ENCODE measurements at places on chromosomes 3 and 15.
A peak's percentile ranks its signal among the peaks of the same experiment; 100 is the strongest.

DNA sequence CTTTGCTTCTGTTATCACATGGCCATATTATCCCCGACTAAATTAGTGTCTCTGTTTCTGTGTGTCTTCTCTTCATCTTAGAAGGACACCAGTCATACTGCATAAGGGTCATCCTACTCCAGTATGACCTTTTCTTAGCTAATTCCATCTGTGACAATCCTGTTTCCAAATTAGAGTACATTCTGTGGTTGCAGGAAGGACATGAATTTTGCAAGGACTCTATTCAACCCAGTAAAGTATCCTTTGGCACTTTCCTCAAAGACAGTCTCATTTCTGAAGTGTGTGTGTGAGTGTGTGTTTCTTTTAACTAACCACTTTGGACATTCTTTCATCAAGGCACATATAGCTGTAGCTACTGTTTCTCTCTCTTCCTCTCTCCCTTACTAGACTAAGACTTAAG lies 15.2 kb upstream of the MME start:
- no peak for DNase-seq

DNA sequence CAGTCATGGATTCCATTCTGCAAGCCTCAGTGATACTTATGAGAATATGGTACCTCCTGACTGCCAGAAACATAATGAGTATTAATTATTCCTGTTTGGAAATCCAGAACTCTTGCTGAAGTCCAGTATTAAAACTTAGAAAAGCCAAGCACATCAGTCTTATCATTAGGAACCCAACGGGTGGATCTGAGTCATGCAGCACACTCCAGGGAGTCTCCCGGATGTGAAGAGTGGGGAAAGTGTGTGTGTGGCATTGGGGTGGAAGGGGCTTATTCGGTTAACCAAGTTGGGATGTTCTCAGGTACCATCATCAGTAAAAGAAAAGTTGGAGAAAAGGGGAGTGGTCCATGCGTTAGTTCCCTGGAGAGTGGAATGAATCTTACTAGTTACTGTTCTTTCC lies 181.1 kb downstream of the PLCL2 start:
- DNase-seq, result no peak

- no peak for DNase-seq
Measured at GRCh38 chr3:33874815-33875214, 76.4 kb downstream of the PDCD6IP start.

DNA sequence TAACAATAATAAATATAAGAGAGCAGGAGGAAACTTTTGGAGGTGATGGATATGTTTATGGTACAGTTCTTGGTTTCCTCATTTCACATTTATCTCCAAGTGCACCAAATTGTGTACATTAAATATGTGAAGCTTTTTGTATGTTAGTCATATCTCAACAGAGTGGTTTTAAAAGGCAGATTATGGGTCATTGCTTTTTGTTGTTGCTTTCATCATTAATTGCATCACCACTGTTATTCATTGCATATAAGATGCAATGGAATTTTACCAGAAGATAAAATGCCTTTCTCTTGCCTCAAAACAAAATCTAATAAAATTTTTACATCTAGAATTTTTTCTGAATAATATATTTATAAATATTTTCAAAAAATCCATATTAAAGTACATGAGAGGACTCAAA lies 1198.9 kb upstream of the GBE1 start:
- no peak for DNase-seq

DNA sequence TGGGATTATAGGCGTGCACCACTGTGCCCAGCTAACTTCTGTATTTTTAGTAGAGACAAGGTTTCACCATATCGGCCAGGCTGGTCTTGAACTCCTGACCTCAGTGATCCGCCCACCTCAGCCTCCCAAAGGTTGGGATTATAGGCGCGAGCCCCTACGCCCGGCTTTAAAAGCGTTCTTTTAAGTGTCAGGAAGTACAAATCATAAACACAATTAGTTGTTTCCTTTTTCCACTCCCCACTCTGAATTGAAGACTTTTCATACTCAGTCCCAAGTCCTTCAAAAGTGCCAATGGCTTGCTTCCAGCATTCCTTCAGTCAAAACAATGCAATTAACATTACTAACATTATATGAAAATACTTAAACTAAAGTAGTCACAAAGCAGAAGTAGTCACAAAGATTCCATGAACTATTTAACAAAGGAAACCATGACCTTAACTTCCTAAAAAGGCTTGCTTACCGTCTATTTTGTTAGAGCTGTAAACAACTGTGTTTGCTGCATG lies 8.1 kb downstream of the WDR82 start:
- no peak for DNase-seq

DNA sequence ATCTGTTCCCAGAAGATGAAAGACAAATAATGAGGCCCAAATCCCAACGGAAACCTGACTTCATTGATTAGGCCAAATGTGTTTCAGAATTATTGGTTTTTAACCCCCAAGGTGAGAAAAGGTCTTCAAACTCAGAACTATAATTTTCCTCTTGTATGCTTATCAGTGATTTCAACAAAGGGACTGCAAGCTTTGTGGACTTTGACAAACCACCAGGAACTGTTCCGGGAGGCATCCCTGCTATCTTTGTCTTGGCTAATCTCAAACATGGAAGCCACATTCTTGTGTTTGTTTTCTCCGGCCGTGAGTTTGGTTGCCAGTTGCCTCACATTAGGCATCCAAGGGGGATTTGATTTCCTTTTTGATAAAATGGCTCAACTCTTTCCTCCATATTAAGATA lies 19.5 kb downstream of the ARHGEF3 start:
- DNase-seq, result no peak

- DNase-seq, result no peak
Measured at GRCh38 chr15:96038650-96039049, 291.9 kb upstream of the NR2F2 start.

GRCh38 chr3:183513046-183513706 lies 42.3 kb downstream of the KLHL6 start:
- no peak for DNase-seq

GRCh38 chr15:58065445-58066041 lies at the start of gene ALDH1A2:
ALDH1A2 (minus strand) TSS chr15:58065711; CDS start chr15:58065650, 61 bp downstream.
- no peak for DNase-seq

- DNase-seq, result no peak
Measured at GRCh38 chr3:10845001-10845761, 29.2 kb downstream of the SLC6A11 start.

DNA sequence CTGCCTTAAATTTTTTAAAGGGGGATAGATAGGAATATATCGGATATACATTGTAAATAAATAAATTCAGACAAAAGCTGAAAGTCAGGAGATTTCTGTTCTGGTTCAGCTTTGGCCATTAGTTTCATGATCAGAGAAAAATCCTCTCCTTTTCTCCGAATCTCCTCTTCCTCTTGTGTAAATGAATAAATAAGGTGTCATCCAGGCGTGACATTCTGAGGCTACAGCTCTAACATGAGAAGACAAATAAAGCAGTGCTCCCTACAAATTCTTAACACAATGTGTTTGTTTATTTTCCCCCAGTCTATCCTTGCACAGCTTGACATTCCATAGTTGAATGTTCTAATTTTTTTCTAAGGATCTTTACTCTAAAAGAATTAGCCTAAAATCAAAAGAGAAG lies 9.4 kb upstream of the MB21D2 start:
- no peak for DNase-seq

DNA sequence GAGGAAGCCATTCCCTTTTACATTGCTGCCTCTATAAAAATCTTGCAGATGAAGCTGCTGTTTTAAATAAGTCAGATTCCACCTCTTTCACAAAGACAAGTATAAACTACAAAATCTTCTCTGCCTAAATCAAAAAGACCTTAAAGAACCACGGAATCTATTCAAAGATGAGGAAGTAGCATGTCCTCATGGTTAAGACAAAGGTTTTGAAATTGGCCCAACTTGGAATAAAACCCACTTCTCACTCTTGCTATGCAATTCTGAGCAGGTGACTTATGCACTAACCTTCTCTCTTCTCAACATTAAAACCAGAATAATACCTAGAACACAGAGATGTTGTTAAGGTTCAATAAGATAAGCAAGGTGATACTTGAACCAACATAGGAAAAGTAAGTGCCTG lies 97.6 kb downstream of the FOXP1 start:
- DNase-seq, result no peak

GRCh38 chr3:118110211-118110610 lies 924.4 kb downstream of the IGSF11 start:
- DNase-seq, result no peak

DNA sequence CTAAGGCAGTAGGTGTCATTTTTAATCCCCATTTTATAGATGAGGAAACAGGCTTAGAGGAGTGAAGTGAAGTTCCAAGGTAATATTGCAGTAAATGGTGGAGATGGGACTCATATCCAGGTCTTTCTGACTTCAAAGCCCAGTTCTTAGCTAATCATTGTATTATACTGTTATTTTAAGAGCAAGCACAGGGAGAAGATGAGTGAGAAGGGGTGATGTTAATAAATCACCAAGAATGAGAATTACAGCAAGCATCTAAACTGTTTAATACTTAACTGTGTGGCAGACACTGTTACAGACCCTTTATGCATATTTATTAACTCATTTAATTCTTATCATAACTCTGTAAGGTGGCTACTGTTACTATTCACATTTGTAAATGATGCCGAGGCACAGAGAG lies 61.2 kb downstream of the VPS8 start:
- no peak for DNase-seq

DNA sequence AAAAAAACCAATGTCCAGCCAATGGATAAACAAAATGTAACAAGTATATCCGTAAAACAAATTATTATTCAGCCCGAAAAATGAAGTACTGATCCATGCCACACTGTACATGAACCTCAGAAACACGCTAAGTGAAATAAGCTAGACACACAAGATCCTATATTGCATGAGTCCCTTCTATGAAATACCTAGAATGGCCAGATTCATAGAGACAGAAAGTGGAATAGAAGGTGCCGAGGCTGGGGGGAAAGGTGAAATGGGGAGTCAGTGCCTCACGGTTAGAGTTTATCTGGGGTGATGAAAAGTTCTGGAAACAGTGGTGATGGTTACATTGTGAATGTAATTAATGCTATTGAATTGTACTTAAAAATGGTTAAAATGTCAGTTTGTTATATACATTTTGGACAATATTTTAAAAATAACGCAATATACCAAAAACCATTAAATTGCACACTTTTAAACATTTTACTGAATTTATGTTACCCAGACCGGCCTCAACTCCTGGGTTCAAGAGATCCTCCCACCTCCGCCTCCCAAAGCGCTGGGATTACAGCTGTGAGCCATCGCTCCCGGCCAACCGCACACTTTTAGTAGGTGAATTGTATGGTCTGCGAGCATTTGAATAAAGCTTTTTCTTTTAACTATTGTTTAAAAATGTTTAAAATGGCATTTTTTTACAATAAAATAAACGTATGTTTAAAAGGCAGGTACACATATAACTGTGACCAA lies 2.1 kb downstream of the RNF168 start:
- DNase-seq, result no peak

DNA sequence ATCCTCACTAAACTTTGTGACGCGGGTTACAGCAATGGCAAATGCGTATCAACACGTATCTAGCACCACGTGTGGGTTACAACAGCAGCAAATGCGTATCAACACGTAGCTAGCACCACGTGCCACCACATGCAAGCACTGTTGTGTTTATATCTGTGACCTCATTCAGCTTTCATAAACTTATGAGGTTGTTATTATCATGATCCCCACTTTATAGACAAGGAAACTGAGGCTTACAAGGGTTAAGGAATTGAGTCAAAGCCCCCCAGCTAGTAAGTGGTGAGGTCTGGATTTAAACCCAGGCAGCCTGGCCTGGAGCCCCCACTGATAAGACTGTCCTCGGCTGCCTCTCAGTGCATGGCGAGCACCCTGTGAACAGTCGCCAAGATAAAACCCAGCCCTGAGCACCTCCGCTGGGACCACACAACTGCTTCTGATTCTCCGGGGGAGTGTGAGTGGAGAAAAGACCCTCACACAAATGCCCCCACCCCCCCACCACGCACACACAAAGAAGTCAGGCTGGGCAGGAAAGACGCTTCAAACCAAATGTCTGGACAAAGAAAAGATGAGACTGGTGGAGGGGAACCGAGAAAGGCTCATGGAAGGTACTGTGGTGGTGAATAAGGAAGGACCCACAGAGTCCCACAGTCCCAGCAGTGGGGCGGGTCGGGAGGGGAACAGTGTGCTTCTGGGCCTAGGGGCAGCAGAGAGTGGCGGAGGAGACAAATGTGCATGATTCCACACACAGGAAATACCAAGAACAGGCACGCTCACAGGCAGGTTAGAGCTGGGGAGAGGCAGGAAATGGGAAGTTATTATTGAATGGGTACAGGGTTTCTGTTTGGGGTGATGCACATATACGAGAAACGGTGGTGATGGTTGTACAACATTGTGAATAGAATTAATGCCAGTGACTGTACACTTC lies 173.4 kb downstream of the XXYLT1 start:
- DNase-seq, result peak; percentile 82
